ENCODE measurements at places on chromosomes 13 and 19. TPM values are rescaled to one million over a fixed set of nuclear protein-coding genes. Genes with fewer than 3 reads are reported as not detected.

Gene CEACAM8
- total RNA-seq, result not detected

GRCh38 chr13:51707461-51707860, 96.5 kb downstream of the DHRS12 start:
- H3K4me1 ChIP-seq, result no peaks in the 10 kb centered on the region
- no peak overlapping the region for H3K4me3 ChIP-seq
- no peaks in the 10 kb centered on the region for H3K27me3 ChIP-seq
- H3K36me3 ChIP-seq, result no peaks in the 10 kb centered on the region

DNA sequence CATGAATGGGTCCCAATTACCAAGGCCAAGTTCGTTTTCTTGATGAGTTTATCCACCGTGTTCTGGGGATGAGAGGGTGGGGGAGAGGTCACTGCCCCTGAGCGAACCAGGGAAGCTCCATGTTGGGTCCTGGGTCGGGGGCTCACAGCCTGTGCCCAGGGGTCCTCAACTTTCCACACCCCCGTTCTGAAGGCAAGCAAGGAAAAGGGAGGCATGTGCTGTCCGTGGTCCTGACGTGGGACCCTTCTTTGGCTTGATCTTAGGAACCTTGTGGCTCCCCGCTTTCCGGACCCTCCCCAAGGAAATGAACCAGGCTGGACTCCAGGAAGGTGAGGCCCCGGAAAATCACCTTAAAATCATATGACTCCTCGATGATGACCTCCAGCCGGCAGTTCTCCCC, 18.2 kb upstream of the MEIS3 start:
- H3K27ac ChIP-seq, result no peak overlapping the region
- no peaks in the 10 kb centered on the region for H3K27me3 ChIP-seq
- no peak overlapping the region for H3K4me3 ChIP-seq
- DNase-seq, result no peak
- H3K4me1 ChIP-seq, result no peaks in the 10 kb centered on the region
- no peaks in the 10 kb centered on the region for H3K36me3 ChIP-seq

DNA sequence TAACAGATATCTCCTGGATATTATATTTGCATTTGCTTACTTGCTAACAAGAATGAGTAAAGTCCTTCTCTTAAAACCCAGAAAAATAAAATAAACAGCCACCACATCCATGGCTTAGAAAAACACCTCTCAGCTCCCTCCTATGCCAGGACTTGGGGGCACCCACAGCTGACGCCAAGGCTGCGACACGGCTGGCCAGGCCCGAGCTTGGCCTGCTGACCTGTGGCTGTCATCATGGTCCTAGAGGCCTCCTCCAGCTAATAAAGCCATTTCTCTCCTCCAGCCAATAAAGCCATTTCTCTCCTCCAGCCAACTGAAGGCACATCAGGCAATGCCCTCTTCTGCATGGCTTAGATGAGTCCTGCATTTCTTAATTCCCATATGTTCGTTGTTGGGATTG, 20.9 kb downstream of the C19orf12 start:
- H3K27ac ChIP-seq, result no peak overlapping the region
- DNase-seq, result no peak
- no peak overlapping the region for H3K4me3 ChIP-seq
- H3K4me1 ChIP-seq, result no peaks in the 10 kb centered on the region
- no peaks in the 10 kb centered on the region for H3K27me3 ChIP-seq

- peak; percentile 61 for DNase-seq
- H3K4me3 ChIP-seq, result no peak overlapping the region
- H3K36me3 ChIP-seq, result no peaks in the 10 kb centered on the region
- no peaks in the 10 kb centered on the region for H3K4me1 ChIP-seq
These were observed 6.9 kb downstream of the IL4I1 start for GRCh38 chr19:49889687-49890348.
